ENCODE measurements at places on chromosomes 6 and 20.

DNA sequence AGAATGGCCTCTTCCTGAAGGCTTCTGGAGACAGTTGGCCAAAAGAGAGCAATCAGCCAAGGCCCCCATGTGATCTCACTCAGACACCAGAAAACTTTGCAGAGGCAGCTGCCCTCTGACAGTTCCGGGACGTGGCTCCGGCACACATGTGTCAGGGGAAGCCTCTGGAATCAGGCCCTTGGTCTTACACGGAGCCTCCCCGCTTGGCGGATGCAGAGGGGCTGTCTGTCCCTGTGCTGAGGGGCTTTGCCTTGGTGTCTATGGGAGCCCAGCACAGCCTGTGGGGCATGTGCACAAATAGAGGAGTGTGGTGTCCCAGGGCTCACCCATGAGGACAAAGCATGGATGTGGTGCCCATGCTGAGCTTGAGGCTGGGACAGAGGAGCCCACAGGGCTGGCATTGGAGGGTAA lies 13.8 kb downstream of the SIGLEC1 start:
- DNase-seq = no peak

DNA sequence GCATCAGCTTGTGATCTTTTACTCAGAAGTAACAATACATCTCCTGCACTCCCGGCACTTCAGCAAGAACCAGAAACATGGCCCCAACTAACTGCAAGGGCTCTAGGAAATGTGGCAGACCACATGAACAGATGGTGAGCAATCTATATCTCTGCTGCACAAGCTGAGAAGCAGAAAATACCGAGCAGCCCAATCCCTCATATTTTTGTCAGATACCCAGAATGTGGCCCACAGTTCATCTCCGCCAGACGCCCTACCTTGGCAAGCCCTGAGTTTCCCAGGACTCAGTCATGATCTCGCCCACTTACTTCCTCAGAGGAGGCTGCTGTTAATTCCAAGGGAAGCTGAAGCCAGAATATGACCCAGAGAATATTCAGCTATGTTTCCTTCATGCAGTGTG lies 63.1 kb upstream of the PHACTR1 start:
- peak; percentile 83 for DNase-seq

GRCh38 chr6:38725414-38726183 lies 10.5 kb downstream of the DNAH8 start:
- no peak for DNase-seq

- DNase-seq = peak; percentile 17
Measured at GRCh38 chr6:66230591-66230990, 523.6 kb upstream of the EYS start.

GRCh38 chr20:34595377-34596184 lies 37.1 kb downstream of the MAP1LC3A start:
- no peak for DNase-seq

DNA sequence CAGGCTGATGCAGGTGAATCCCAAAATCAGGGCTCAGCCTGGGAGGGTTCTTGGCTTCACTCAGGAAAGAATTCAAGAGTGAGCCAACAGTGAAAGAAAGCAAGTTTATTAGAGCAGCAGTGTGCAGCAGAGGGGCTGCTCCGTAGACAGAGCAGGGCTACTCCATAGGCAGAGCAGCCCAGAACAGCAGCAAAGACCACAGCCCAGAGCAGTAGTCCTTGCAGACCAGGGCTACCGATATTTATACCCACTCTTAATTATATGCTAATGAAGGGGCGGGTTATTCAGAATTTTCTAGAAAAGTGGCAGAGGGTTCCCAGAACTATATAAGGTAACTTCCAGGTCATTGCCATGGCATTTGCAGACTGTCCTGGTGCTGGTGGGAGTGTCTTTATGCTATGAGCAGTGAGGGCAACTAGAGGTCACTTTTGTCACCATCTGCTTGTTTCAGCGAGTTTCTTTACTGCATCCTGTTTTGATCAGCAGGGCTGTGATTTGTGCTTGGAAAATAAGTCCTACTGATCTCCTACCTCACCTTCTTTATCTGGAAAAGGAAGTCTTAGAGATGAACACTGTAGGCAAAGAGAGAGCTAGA lies 39.8 kb upstream of the PTPN1 start:
- DNase-seq = no peak

DNA sequence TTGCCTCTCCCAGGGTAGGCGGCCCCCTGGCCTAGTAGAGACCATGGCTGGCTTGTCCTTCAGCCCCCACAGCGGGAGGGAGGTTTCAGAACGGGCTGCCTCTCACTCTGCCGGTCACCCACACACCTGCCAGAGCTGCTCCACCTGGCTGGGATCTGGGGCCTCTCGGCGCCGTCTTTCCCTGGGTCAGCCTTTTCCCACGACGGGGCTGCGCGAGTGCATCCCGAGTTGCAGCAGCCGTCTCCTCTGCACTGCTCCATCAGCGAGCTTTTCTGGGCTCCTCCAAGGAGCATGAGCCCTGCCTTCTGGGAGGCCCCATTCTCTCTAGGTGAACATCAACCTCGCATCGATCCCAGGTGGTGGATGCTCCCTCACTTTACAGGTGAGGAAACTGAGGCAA lies 15.9 kb upstream of the SPDEF start:
- no peak for DNase-seq

GRCh38 chr6:21613809-21614208 lies 20.3 kb downstream of the SOX4 start:
- DNase-seq = no peak

Measured in G401 (cell line).